Hypothalamus (tissue), 51 donors: ENCODE measurements at places on chromosomes 4 and X.

DNA sequence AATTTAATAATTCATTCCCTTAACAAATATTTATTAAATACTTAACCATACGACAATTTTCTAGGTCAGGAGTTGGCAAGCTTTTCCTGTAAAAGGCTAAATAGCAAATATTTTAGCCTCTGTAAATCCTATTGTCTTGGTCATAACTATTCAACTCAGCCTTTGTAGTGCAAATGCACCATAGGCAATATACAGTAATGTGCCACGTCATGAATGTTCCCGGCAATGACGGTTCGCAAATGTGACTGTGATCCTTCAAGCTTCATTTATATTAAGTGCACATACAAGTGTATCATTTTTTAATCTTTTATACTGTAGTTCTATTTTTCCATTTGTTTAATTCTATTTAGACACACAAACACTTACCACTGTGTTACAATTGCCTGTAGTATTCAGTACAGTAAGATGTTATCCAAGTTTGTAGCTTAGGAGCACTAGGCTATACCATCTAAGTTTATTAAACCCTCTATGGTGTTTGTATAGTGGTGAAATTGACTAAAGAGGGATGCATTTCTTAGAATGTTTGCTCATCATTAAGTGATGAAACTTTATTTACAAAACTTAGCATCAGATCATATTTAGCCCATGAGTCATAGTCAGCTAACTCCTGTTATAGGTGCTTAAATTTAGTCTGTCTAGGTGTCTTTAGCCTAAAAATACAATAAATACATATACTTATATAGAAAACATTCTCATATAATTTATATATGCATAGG, 553.6 kb downstream of the STPG2 start:
- DNase-seq, result no peak

- no peak for DNase-seq
These were observed 183.7 kb downstream of the NR3C2 start for GRCh38 chr4:148258535-148258934.

GRCh38 chrX:24169211-24169610, 19.7 kb downstream of the ZFX start:
- DNase-seq, result no peak

DNA sequence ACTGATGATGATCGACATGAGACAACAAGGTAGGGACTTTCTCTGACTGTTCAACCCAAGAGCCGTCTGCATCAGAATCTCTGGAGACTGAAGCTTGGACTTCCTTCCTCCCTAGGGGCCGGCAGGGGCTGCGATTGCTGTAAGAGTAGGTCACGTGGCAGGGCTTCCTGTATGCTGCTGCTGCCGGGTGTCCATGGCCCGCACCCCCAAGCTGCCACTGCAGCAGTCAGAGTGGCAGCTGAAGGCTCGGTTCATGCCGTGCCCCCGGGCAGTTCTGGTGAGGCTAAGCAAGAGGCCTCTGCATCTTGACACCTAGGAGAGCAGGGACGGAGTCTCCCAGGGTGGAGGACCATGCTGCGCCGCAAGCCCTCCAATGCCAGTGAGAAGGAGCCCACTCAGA, at the start of gene SASH3:
SASH3 (plus strand) TSS at position 203 of the 400 bp plus-strand sequence; CDS start at position 352, 149 bp downstream.
- DNase-seq, result peak; percentile 2

DNA sequence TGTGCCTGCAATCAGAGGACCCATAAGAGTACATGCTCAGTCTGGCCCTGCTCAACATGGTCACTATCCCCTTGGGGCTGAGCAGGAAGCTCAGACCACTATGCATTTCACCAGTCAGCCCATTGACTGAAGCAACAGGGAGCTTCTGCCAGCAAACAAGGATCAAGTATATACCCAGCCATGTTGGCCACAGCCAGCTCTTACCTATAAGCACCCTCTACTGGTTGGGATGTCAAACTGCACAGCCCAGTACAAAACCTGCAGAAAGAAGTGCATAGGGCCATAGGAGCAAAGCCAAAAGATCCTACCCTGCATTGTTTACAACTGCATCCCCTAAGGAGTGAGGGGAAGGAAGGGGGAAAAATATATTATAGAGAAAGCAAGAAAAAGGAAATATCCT, 214.4 kb upstream of the CPEB2 start:
- no peak for DNase-seq

DNA sequence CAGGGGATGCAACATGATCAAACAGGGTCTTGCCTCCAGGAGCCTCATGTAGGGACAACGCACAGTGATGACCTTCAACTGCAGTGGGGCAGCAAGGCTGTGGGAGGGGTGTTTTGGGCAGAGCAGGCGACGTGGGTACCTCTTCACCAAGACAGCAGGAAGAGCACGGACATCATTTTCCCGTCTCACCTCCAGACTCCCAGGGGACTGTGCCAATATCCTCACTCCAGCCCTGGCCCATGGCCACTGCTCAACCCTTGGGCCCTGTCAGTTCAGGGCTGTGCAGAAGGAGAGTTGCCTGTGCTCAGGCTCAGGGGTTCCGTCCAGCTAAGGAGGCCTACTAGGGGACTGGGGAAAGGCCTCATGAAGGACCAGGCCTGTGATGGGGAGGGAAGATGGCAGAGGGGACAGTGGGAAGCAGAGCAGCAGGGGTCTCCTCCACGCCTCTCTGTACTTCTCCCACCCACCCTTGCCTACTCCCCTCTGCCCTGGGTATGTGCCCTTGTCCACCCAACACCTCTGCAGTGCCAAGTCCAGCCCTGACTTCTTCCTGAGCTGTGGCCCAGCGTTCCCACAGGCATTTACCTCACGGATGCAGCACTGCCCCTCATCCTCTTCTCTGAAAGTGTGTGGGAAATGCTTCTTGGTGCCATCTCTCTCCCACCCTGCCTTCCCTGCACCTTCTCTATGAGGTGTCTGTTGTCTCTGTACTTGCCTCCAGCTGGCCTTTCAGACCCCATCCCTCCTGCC, 1.4 kb downstream of the IL9R start:
- no peak for DNase-seq

GRCh38 chr4:53508446-53508845, 82.8 kb downstream of the LNX1 start:
- no peak for DNase-seq

- DNase-seq, result no peak
These were observed 494.1 kb downstream of the PRR32 start for GRCh38 chrX:127313635-127314034.

- no peak for DNase-seq
These were observed 27.0 kb upstream of the NKAP start for GRCh38 chrX:119970574-119970973.

DNA sequence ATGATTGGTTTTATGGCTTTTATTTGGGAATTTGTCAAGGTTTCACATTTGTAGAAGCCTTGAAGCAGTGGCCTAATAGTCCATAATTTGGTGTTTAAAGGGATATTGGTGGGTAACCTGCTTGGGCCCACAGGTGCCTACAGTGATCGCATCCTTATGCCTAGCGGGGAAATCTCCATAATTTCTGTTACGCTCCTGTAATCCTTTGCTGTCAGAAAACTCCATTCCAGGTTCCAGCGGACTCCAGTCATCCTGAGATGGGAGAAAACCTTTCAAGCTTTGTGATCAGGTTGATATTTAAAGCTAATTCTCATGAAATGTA, 257.0 kb upstream of the JADE1 start:
- no peak for DNase-seq

DNA sequence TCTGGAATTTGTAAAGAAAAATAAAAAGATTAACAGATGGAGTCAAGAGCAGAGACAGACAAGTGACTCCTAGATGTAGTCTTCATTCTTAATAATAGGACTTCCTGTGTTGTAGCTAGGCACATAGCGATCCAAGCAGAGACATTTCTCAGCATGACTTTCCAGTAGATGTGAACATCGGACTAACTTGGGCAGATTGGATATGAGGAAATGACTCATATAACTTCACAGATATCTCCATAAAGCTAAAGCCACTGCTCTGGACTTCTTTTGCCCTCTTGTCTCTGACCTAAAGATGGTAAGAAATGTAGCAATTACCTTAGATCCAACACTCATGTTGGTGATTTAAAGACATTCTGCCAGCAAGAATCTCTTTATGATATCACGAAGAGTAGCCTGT, 131.7 kb downstream of the EPHA5 start:
- DNase-seq, result no peak

- no peak for DNase-seq
These were observed 122.6 kb upstream of the VCX3B start for GRCh38 chrX:8341814-8342590.

- DNase-seq, result no peak
These were observed 59.0 kb upstream of the VCX3B start for GRCh38 chrX:8405631-8406030.

- no peak for DNase-seq
These were observed 75.2 kb downstream of the CORIN start for GRCh38 chr4:47762376-47763266.

GRCh38 chrX:39421006-39421405, 619.7 kb downstream of the MID1IP1 start:
- no peak for DNase-seq

DNA sequence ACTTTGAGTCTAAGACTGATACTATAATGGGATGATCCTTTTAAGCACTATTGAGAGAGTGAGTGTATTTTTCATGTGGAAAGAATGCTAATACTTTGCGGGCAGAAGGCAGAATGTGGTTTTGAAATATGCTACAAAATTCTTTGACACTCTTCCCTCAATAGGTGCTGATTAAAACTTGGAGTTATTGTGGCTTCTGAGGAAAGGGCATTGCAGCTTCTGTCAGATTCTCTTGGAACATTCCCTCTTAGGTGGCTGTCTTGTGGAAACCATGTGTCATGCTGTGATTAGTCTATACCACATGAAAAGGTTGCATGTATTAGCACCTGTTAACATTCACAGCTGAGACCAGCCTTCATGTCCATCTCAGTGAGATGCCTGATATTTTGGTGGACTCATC, 547.0 kb downstream of the STIM2 start:
- no peak for DNase-seq

DNA sequence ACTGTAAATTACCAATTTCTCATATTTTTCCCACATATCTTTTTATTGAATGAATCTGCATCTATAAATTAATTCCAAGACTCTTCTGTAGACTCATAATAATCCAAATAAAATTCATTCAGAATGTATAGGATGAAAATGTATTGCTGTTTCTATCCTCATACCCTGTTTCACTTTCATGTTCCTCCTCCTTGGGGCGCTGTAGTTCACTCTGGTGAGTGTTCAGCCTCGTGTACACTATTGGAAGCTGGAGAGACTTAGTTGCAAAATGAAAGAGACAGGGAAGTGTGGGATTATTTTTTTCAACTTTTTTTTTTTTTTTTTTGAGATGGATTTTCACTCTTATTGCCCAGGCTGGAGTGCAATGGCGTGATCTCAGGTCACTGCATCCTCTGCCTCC, 296.1 kb downstream of the TLL1 start:
- DNase-seq, result no peak

- DNase-seq, result no peak
These were observed 58.6 kb upstream of the PGRMC2 start for GRCh38 chr4:128346054-128346716.

GRCh38 chr4:112956484-112956896, 93.0 kb upstream of the ANK2 start:
- DNase-seq, result no peak

GRCh38 chr4:51909236-51909703, 66.3 kb downstream of the DCUN1D4 start:
- no peak for DNase-seq

DNA sequence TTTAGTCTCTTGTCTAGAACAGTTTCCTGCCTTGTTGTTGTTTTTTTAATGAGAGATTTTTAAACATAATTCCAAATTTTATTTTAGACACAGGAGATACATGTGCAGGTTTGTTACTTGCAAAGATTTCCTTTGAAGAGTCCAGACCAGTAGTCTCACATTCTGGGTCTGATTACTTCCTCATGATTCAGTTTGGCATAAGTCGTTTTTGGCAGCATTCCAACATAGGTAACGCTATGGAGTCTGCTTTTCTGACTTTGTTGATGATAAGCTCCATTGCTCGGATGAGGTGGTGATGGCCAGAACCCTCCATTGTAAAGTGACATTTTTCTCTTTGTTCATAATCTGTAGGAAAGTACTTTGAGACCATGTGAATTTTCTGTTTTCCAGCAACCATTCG, 74.7 kb downstream of the CLCN4 start:
- DNase-seq, result no peak

- DNase-seq, result no peak
These were observed 297.9 kb downstream of the ARHGAP10 start for GRCh38 chr4:148029781-148030180.

- DNase-seq, result no peak
These were observed 20.8 kb upstream of the CEP135 start for GRCh38 chr4:55927803-55928437.

- DNase-seq, result no peak
These were observed 42.8 kb downstream of the PDE5A start for GRCh38 chr4:119585771-119586170.

GRCh38 chrX:13102636-13103035, 58.2 kb upstream of the FAM9C start:
- DNase-seq, result no peak

- no peak for DNase-seq
These were observed 21.4 kb upstream of the PGM2 start for GRCh38 chr4:37805091-37805490.

GRCh38 chrX:13716905-13717304, 17.5 kb downstream of the TRAPPC2 start:
- no peak for DNase-seq

DNA sequence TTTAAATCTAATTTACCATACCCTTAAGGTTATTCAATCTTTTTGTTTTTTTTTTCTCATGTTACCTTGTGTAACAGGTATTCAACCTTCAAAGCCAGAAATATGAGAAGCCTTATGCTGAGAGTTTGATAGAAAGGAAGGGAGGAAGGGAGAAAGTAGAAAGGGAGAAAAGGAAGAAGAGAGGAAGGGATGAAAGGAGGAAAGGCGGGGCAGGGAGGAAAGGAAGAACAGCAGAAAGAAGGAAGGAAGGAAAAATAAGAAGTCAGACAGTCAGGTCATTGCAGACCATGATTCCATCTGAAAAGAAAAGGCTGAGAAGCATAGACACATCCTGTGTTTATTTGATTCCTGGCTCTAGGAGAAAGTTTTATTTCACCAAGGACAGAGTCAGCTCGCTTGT, 30.9 kb downstream of the RTL9 start:
- no peak for DNase-seq

- DNase-seq, result no peak
These were observed 49.2 kb upstream of the HDAC8 start for GRCh38 chrX:72621625-72622485.

DNA sequence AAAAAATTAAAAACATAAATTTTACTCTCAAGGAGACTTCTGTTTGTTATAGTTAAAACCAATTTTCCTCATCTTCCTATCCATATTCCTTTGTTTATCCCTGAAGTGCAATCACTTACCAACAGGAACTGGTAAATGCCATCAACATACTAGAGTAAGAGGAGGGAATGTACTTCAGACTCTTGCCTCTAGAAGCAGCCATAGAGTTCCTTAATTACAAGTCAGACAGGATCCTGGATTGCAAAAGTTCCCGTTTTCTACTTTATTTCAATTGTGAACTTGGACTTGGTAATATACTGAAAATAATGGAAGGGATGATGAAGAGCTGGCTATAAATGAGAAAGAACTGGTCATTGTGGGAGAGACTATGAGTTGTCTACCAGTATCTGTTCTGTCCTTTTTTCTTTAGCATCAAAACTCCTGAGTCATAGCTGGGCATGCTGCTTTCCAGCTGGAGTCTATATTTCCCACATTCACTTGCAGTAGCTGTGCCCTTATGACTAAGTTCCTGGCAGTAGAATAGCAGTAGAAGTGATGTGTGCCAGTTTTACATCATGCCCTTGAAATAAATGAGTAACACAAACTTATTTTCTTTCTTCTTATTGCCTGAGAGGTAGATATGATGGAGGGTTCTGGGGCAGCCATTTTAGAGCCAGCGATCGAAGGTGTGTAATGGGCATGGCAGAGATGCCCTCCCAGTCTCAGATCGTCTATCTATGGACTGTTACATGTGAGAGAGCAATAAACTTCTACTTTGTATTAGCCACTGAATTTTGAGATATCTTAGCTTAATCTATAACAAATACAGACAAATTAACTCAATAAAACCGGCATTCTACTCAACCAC, 26.8 kb upstream of the SPARCL1 start:
- no peak for DNase-seq
